ENCODE measurements at places on chromosomes 3 and 15. TPM values are rescaled to one million over a fixed set of nuclear protein-coding genes. Genes with fewer than 3 reads are reported as not detected.

DNA sequence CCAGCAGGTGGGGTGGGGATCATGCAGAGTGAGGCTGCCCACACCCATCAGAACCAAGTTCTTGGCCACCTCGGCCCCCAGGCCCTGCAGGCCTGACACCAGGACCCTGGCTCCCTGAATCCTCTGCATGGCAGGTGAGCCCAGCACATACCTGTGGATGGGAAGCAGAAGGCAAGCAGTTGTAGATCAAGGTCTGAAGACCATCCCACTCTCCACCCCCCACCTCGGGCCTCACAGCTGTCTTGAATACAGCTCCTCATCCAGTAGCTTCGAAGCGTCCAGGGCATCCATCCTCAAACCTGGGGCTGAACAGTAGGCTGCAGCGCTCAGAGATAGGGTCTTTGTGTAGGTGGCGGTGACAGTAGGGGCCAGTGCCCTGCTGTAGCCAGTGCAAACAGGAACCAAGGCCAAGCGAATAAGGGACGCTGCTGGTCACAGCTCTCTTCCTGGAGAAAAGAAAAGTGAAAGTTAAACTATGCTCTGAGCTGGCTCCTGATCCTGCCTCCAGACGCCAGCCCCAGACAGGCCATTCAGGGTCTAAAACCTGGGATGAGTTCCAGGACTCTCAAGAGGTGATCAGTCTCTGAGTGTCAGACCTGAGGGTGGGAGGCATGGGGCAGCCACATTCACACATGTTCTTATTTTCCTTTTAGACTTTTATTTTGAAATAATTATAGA, at the start of gene UBA7:
TSS of gene UBA7 (minus strand) at position 457 of the 678 bp plus-strand sequence. CDS start at position 291, 166 bp downstream.
- no peak for DNase-seq

- DNase-seq, result no peak
Measured at GRCh38 chr15:84799511-84800187, 17.5 kb upstream of the ALPK3 start.

CAMK2N2 gene
- 0.17 TPM for polyA plus RNA-seq

DNA sequence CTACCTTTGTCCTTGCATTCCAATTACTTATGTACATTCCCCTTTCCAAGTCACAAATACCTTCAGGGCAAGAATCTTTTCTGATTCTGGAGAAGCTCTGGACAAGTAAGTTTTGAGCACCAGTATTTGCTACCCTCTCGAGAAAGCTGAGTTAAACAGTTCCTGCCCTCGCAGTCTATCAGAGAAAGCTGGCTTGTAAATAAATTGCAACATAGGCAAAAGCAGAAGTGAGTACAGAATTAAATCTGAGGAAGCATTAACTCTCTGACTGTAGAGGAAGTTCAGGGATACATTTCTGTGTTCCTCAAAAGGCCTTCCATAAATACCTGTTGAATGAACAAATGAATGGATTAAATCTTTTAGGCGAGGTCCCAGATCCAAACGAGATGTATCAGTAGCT, 1.2 kb downstream of the OSBPL11 start:
- no peak for DNase-seq

- DNase-seq, result no peak
Measured at GRCh38 chr3:74491874-74492273, 122.6 kb downstream of the CNTN3 start.

DNA sequence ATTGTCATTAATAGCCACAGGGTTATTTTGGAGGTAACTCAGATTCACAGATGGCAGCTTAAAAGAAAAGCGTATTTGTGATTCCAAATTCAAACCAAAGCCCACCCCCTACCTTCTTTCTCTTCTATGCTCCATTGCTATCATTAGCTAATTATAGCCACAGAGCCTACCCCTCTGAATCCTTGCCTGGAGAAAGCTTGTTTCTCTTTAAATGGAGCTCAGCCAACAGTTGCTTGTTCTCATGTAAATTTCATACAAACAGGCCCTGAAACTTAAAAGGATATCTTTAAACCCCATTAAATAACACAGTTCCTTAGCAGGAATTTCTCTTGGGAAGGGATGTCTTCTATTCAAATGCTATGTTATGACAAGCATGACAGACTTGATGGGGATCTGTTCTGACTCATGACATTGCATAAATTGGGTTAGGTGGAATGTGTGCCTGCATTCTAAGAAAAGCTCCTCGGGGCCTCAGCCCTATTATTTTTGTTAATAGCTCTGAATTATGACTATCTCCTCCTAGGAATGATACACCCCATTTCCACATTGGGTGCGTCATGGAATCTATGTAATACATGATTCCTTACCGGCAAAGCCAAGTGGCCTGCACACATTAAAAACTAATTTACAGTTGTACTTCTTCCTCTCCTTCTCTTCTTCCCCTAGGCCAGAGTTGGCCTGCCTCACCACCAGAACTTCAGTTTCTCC, 265.8 kb downstream of the TAFA4 start:
- DNase-seq, result no peak

AHSG gene
- polyA plus RNA-seq, result not detected

DNA sequence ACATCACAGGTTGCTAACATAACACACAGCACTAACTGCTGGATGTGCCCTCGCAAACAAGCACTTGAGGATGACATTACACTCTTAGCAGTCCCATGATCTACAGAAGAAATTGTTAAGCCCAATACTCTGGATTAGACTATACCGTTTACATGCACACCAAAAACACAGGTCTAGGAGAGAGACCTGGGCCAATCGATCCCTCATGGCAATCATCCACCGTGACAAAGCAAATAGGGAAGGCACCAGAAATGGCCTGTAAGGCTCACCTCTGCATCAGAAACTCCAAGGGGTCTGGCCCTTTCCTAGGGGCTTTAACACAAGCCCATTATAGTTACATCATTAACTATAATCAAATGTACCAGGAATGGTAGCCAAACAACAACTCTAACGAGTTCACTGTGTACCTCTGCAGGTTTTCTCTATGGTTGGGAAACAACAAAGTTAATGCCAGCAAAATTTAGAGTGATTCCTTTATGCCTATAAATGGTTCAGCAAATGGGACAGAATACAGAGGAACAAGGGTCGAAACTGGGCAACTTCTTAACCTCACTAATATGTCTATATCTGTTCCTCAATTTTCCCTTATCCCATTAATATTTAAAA, 18.5 kb downstream of the TRANK1 start:
- DNase-seq, result no peak

FRMD5 gene
- polyA plus RNA-seq, result 0.83 TPM

DNA sequence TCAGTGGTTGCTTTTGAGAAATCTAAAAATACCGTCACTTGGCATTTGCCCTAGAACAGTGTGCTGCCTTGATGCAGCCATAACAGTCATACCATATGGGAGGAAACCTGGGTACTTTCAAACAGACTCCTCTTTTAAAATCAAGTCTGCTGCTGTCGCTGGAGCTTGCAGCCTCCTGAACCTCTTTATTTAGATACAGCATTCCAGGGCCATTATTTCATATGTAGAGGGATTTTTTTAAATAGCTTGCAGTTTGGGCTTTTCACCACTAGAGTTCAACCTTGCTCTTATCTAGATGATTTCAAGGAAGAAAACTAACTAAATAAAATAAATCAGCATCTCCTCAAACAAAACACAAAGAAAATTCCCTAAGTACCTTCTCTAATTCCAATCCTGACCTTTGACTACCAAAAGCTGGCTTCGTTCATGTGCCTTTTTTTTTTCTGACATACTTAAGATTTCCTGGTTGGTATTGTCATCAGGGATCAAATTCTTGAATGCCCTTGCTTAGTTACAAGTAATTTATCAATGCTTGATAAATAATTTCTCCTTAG, 111.6 kb downstream of the KBTBD8 start:
- peak; percentile 39 for DNase-seq

GRCh38 chr3:11288786-11289637, 16.8 kb downstream of the ATG7 start:
- DNase-seq, result peak; percentile 84

CLDN11 gene
- 5.6 TPM for polyA plus RNA-seq

GRCh38 chr15:73873889-73874511, 636 bp downstream of the TBC1D21 start:
- DNase-seq, result no peak

CP gene
- 0.07 TPM for polyA plus RNA-seq

DNA sequence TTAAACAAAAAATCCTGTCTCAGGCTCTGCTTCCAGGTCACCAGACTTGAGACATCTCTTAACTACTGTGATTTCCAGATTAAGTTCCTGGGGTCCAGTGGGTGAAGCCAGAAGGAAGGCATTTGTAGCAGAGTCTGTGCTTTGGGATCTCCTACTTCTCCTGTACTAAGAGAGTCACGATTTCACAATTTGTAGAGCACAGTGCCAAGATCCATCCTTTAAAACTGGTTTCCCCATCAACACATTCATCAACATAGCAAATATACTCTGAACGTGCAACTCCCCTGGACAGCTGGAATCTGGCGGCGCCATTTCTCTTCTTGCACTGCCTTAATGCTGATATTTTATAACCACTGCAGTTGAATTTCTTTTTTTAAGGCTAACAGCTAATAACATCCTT, 33.2 kb downstream of the CDCP1 start:
- no peak for DNase-seq

DLL4 gene
- polyA plus RNA-seq, result 0.32 TPM

DNA sequence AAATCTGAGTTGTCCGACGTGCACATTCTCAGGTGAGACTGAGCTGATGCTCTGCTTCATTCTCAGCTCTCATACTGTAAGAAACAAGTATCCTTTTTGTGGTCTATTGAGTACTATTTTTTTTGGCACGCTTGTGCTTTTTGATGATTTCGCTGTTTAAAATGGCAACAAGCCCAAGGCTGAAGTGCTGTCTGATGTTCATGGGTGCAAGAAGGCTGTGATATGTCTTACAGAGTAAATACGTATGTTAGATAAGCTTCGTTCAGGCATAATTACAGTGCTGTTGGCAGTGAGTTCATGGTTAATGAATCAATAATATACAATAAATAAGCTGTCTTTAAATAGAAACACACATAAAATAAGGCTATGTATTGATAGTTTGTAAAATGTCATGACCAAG, 27.2 kb downstream of the AQR start:
- no peak for DNase-seq

DNA sequence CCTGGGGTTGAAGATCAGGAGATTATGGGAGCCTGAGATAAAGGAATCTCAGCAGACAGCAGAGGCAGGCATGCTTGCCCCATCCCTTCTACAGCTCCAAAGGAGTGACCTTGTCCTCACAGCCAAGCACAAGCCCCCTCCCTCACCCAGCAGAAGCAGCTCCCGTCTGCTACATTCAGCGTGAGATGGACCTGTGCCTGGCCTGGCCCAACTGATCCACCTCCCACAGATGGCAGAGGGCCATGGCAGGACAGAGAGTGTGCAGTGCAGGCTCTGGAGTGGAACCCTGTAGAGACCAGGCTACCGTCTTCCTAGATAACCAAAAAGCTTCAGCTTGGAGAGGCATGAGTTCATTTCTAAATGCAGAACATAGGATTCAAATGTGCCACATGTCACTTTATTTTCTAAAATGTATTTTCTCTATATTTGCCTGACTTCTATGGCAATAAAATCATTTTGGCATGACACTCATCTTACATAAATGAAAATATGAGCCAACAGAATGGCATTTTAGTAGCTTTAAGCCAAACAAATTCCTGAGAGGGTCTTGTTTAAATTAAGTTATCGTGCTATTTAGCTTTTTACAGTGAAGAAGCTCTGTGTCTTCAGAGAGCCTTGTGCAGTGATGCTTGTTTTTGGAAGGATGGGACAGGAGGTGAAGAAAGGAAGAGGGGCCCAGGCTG, 43.7 kb downstream of the SLC12A8 start:
- no peak for DNase-seq

GRCh38 chr15:64009241-64009640, 37.0 kb downstream of the DAPK2 start:
- DNase-seq, result no peak

DNA sequence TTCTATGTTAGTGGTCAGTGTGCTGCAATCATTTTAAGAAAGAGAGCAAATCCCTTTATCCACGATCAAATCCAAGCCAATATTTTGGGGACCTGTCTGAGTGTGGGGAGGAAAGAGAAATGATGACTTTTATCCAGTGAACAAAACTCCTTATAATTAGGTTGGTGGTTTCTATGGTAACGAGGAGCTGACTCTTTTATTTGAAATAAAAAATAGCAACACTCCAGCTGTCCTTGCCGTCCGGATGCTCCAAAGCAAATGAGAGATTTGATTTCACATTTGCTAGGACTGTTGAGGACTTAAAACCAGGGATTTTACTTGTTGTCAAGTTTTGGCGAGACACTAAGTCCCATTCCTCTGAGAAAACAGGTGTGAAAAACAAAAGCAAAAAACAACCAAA, 154.0 kb upstream of the PRICKLE2 start:
- no peak for DNase-seq

- DNase-seq, result no peak
Measured at GRCh38 chr3:67458408-67458807, 196.0 kb downstream of the SUCLG2 start.

DNA sequence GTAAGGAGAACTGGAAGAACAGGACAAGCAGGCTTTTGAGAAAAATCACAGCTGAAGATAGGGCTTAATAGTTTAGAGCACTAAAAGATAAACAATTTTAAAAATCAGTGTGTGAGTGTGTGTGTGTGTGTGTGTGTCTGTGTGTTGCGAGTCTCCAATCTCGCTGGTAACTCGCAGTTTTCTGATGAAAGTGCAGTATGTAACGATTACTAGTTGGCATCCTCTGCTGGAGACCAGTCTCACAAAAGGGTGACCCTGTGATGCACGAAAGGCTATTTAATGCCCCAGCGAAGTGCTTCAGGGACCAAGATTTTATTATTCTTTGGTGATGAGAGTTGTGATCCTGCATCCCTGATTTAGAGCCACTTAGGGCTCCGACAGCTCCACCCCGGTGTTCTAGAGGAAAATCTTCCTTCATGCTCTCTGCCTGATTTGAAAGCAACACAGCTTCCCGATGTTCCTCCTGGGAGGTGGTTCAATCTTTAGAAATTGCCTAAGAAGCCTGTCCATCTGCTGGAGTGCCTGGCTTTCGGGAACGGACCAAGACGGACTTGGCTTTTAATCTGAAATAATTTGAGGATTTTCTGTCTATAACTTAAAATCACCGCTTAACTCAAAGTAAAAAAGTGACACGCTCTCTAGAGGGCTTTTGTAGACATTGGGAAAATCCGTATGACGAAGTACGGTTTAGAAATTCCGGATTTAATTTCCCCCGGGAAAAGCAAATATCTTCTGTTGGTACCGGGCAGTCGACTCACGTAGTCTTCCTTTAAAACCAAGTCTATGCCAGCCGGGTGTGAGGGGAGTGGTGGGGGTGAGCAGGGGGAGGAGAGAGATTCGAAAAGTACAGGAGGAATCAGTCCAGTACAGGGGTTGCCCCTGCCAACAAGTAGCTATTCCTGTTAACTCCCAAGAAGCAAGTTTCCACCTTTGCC, 1.1 kb upstream of the ALCAM start:
- DNase-seq, result no peak

EOGT gene
- polyA plus RNA-seq, result 18.9 TPM

GRCh38 chr15:48084759-48085590, 35.8 kb upstream of the SLC24A5 start:
- no peak for DNase-seq

Data from BJ (cell line).